ENCODE measurements at places on chromosomes 16 and 17.

GRCh38 chr17:15918661-15919259, 26.2 kb upstream of the ADORA2B start:
- DNase-seq: no peak

GRCh38 chr17:10088444-10088843, 110.0 kb downstream of the GAS7 start:
- DNase-seq: no peak

GRCh38 chr17:39870776-39871175, 2.8 kb downstream of the ZPBP2 start:
- DNase-seq: no peak

GRCh38 chr17:50892101-50892776, 26.1 kb upstream of the TOB1 start:
- DNase-seq: no peak

- DNase-seq: no peak
Observed at GRCh38 chr17:81518785-81519283, 6.2 kb upstream of the ACTG1 start.

GRCh38 chr16:21265104-21265837, 12.8 kb downstream of the CRYM start:
- DNase-seq: no peak

- no peak for DNase-seq
Observed at GRCh38 chr17:77501101-77501566, 360.4 kb downstream of the SEC14L1 start.

DNA sequence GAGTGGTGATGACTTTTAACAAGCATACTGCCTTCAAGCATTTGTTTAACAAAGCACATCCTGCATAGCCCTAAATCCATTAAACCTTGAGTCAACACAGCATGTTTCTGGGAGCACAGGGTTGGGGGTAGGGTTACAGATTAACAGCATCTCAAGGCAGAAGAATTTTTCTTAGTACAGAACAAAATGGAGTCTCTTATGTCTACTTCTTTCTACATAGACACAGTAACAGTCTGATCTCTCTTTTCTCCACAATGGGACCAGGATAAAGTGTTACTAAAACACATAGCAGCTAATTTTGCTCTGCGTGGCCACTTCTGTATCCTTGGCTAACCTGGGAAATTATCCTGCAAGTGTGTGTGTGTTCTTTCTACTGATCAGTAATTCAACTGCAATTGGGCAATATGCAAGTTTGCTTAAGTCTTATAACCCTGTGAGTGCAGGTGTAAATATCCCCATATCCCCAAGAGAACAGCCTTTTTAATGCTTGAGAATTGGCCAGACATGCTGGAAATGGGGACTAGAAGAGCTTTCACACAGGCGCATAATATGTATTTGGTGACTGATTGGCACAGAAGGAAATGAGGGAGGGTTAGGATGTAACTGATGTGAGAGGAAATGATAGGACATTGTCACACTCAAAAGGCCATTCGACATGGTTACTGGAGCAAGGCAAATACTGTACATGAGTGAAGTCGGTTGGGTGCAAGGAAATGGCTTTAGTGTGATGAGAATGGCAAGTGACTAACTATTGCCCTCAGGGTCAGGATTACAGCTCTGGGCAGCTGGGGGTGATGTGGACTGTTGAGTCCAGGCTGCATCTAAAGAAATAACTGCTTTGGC, 10.8 kb upstream of the ANKS4B start:
- no peak for DNase-seq

DNA sequence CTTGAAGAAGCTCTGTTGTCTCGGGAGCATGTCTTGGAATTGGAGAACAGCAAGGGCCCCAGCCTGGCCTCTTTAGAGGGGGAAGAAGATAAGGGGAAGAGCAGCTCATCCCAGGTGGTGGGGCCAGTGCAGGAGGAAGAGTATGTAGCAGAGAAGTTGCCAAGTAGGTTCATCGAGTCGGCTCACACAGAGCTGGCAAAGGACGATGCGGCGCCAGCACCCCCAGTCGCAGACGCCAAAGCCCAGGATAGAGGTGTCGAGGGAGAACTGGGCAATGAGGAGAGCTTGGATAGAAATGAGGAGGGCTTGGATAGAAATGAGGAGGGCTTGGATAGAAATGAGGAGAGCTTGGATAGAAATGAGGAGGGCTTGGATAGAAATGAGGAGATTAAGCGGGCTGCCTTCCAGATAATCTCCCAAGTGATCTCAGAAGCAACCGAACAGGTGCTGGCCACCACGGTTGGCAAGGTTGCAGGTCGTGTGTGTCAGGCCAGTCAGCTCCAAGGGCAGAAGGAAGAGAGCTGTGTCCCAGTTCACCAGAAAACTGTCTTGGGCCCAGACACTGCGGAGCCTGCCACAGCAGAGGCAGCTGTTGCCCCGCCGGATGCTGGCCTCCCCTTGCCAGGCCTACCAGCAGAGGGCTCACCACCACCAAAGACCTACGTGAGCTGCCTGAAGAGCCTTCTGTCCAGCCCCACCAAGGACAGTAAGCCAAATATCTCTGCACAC, 21.2 kb downstream of the AKAP1 start:
- DNase-seq: no peak

DNA sequence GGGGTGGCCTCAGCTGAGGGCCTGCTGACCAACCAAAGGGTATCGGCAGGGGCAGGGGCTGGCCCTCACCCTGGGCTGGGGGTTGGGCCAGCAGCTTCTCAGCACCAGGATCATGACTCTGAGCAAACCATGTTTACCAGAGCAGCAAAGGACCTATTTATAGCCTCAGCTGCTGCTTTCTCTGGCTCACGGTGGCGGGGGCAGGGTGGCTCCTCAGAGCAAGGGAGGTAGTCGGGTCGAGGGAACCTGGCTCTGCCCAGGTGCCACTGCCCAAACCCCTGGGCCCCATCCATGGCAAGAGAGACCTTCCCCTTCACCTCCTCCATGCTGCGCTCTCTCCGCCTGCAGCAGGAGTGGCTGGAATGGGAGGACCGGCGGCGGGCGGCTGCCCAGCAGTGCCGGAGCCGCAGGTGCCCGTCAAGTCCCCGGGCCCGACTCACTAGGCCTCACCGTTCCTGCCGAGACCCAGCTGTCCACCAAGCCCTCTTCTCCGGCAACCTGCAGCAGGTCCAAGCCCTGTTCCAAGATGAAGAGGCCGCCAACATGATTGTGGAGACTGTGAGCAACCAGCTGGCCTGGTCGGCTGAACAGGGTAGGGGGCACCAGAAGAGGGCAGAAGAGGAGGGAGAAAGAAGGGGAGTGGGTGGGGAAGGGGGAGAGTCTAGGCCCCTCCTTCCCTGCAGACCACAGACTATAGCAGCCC, at the start of gene ASB16:
Gene ASB16 (plus strand): TSS at position 206 of the 703 bp plus-strand sequence. CDS start 86 bp downstream, at position 292.
- no peak for DNase-seq

DNA sequence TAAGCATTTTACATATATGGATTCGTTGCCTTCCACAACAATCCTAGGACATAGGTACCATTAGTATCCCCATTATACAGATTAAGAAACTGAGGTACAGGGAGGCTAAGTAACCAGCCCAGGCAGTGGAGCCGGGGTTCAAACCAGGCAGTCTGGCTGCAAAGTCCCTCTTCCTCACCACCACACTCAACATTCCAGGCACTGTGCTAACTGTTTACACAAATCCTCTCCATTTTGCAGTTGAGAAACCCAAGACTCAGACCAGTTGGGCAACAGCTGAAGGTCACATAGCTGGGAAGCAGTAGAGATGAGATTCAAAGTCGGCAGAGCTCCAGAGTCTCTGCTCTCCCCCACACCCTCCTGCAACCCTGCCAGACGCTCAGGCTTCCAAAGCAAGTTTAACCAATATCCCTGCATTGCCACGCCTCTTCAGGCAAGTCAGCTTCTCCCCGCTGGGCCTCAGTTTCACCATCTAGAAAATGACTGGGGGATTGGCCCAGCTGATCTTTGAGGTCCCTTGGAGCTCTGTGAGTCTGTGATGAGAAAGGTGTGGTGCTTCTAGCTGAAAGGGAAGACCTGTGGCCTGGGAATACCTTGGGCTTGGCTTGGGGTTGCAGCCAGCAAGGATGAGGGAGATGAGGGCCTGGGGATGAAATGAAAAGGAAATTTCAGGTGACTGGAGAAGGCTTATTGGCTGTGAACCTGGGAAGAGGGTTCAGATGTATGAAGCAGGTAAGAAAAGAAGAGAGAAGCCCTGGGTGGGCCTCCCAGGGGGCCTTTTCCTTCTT, 14.0 kb downstream of the CCR7 start:
- no peak for DNase-seq

GRCh38 chr16:10138881-10139280, 43.3 kb downstream of the GRIN2A start:
- no peak for DNase-seq

- no peak for DNase-seq
Observed at GRCh38 chr17:44187131-44187899, 543 bp downstream of the TMUB2 start.

GRCh38 chr16:65284626-65285025, 162.8 kb upstream of the CDH11 start:
- DNase-seq: no peak

DNA sequence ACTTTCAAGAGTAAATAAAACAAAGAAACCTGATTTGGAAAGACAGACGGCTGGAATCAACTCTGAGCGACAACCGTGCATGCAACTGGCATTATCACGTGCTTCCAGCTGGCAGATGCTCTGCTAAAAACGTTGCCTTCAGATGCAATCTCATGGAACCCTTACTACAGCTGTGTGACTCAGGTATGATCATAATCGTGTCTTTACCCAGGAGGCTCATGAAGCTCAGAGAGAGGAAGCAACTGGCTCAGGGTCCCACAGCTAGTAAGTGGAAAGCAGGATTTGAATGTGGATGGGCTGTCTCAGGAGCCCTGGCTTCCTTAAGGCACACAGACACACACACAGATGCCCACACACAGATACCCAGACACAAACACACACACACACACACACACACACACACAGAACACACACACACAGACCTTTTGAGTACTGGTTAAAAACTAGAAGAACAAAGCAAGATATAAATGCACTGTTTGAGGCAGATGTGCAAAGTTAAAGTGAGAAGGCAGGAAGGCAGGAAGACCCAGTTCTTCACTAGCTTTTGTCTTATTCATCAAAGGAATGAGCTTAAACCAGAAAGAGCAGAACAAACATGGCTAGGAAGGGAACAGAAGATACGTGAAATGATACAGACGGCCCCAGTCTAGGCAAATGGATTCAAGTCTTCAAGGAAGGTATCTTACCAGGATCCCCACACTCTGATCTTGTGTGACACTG, 275.2 kb downstream of the MAF start:
- no peak for DNase-seq

DNA sequence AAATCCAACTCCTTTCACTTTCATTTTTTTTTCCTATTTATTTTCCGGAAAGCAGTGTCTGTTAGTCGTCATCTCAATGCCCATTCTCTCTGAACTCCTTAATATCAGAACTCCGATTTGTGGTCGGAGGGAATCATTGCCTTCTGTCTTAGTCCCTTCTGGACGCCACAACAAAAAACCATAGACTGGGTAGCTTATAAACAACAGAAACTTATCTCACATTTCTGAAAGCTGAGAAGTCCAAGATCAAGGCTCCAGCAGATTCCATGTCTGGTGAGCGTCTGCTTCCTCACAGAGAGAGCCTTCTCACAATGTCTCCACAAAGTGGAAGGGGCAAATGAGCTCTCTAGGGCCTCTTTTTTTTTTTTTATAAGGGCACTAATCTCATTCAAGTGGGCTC, 296.6 kb upstream of the CDH11 start:
- no peak for DNase-seq

DNA sequence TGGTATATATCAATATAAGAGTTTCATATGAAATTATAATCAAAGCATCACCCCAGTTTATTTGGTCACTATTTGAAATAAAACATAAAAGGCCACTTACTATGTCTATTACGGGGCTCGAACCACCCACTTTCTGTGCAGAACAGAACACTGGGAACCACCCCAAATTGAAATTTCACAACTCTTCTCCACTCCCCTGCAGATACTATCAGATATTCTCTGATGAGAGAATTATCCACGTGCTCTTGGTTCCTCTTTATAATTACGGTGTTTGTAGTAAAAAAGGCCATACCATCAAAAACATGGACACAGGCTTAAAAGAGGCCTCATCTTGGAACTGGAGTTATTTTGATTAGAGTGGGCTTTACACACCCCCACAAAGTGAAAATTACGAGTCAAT, 82.8 kb downstream of the WDR59 start:
- DNase-seq: no peak

DNA sequence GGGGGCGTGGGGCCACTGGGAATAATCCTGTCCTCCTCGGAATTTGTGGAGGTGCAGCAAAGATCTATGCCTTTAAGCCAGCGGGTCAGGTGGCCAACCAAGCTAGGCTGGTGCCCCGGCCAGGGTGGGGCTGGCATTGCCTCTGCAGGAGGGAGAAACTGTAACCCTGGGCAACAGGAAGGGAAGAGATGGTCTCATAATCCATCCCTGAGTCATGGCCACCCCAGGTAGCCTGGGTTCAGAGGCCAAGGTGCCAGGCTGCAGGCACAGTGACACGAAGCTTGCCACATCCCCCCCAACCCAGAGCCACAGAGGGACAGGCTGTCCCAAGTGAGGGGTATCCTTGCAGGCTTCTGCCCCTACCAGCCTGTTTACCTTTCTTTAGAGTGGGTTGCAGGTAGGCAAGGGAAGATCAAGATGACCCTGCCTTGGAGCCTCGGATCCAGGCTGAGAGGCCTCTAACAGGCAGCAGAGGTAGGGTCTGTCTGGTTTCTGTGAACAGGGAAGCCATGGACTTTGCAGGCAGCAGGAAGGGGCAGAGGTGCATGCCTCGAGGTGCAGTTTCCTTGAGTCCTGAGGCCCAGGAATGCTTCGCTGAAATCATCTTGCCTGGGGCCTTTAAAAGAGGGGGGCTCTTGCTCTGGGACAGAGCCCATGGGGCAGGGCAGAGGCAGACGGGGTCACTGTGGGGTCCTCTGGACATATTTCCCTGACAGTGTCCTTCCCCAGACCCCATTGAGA, 4.0 kb downstream of the LASP1 start:
- no peak for DNase-seq

GRCh38 chr17:13273806-13274205, 256.0 kb upstream of the ELAC2 start:
- no peak for DNase-seq

DNA sequence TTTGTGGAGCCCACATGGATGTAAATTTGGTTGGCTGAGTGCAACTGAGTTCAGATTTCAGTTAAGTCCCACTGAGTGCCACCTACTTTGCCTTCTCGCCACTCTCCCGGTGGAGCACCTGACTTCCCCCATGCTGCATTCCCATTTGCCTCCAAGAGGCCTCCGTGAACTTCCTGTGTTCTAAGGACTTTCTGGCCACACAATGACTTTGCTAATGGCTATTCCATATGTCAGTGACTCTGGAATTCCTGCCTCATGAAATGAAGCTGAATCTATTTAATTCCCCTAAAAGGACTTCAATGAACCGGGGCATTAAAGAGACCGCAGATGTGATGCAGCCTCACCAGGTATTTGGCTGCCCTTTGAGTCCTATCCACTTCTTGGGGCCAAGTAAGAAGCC, 29.9 kb downstream of the ABCC12 start:
- DNase-seq: no peak

DNA sequence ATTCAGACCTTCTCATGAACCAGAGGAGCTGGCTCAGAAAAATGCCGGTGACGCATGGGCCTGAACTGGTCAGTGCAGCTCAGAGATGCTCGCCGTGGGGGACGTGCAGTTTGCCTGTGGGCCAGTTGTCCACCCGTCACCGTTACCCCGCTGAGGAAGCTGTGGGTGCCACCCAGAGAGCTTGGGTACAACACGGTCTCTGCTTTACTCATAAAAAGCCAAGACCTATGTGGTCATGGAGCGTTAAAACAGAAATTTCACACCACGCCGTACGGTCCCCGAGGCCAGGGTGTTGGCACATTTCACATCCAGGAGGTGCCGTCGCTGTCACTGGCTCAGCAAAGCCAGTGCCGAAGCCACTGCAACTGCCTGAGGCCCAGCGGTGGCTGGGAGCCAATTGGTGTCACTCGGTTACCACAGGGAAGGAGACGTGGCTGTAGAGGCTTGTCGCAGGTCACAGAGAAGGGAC, 120.9 kb downstream of the METRNL start:
- no peak for DNase-seq

Measured in left renal cortex interstitium (tissue), 4 donors.